Activated CD4-positive, alpha-beta memory T cell treated with anti-CD3 and anti-CD28 coated beads for 36 hours (primary cell): ENCODE measurements at places on chromosomes 3 and 15.

GRCh38 chr3:141115789-141116541, 64.8 kb downstream of the SPSB4 start:
- H3K4me3 ChIP-seq = no peak overlapping the region
- no peaks in the 10 kb centered on the region for H3K36me3 ChIP-seq
- DNase-seq = no peak
- H3K4me1 ChIP-seq = no peaks in the 10 kb centered on the region
- H3K27me3 ChIP-seq = peaks cover 4% of the 10 kb centered on the region

DNA sequence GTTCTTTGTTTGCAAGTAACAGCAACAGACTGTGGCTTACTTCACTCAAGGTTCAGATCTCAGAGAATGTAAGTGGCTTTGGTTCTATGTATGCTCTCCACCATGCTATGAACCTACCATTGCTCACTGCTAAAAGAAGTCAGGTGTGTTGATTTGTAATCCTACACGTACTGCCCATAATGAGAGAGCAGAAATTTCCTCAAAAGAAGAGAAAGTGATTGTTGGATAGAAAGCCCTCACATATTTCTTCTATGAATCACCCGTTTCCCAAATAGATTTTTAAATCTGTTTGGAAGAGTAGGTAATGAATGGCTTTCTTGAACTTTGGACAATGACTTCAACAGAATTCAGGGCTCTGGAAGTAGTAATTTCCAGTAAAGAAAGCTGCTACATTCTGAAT, 565.4 kb downstream of the ROBO2 start:
- H3K36me3 ChIP-seq = no peaks in the 10 kb centered on the region
- H3K27ac ChIP-seq = no peak overlapping the region
- H3K4me3 ChIP-seq = no peak overlapping the region
- H3K27me3 ChIP-seq = no peaks in the 10 kb centered on the region
- no peak for DNase-seq

DNA sequence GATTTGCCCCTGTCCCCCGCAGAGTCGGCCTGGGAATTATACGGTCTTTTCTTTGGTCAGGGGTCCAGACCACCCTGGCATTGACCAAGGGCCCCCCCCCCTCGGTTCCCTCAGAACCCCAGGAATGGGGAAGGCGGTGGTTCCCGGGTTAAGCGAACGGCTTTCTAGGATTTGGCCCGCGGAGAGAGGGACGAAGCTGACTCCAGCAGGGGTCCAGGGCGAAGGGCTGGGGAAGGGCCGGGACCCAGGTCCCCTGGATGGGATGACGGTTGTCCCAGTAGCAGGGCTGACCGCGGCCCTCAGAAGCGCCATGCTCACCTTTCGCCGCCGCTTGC, 274 bp downstream of the RRP9 start:
- peaks cover 29% of the 10 kb centered on the region for H3K4me1 ChIP-seq
- H3K36me3 ChIP-seq = peaks cover 16% of the 10 kb centered on the region
- no peak for DNase-seq
- peak overlapping the region; percentile 59 for H3K27ac ChIP-seq
- H3K27me3 ChIP-seq = no peaks in the 10 kb centered on the region

DNA sequence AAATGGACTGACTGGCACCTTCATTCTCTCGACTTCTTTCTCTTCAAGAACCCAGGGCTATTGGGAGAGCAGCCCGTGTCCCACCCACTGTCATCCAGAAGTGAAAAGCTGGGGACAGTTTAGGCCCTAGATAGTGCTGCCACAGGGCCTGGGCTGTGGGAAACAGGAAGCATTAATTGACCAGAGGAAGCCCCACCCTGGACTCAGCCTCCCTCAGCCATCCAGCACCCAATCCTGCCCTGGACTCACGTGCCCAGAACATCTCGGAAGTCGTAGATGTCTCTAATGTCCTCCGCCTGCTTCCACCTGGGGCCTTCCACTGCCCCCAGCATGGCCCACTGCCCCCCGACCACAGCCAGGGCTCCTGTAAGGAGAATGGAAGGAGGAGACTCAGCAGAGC, 2.3 kb downstream of the CAMK1 start:
- peaks cover 33% of the 10 kb centered on the region for H3K4me1 ChIP-seq
- no peaks in the 10 kb centered on the region for H3K27me3 ChIP-seq
- H3K4me3 ChIP-seq = no peak overlapping the region

DNA sequence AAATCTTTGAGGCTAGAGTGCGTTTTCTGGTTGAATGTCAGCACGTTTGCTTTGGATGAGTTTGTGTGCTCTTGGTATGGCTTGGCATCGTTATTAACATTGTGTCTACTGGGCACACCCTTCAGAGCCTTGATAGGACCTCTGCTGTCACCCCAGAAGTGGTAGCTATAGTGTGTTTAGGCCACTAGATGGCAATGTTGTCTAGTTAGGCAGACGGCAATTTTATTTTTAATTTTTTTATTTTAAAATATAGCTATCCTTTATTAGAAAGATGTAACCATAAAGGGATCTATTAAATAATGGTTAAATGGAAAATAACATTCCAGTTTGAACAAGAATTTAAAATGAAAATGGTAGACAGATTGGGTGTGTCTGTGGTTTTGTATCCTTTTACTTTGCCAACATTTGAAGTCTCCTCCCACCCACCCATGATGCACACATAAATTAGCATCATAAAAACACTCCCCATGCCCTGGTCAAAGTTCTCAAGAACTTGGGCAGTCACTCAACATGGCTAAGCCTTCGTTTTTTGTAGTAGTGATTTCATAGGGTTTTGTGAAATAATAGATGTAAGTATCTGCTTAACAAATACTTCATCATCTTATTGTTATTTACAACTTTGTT, 200.7 kb downstream of the KCNH8 start:
- H3K36me3 ChIP-seq = no peaks in the 10 kb centered on the region
- no peaks in the 10 kb centered on the region for H3K4me1 ChIP-seq
- no peak for DNase-seq
- no peaks in the 10 kb centered on the region for H3K27me3 ChIP-seq
